ENCODE measurements at places on chromosomes 2 and 18.

DNA sequence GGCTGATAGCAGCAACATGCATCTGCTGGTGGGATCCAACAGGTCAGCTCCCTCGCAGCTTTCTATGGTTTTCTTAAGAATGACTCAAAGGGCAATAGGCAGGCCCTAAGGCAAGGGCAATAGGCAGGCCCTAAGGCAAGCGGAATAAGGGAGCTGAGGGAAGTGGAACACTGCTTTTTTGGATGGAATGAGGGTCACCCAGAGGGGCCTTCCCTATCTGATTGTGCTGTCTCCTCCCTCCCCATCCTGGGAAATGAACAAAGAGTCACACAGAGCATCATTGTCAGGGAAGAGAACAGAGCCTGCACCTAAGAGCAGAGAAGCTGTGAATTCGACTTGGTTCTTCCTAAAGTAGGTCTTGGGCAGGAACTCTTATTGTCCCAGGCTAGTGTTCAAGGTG is 43.3 kb upstream of the PTPRM start:
- no peak for DNase-seq

GRCh38 chr2:201151127-201151981 is 31.6 kb upstream of the CASP10 start:
- no peak for DNase-seq

GRCh38 chr18:76460482-76460881 is 34.6 kb downstream of the ZNF516 start:
- DNase-seq, result no peak

DNA sequence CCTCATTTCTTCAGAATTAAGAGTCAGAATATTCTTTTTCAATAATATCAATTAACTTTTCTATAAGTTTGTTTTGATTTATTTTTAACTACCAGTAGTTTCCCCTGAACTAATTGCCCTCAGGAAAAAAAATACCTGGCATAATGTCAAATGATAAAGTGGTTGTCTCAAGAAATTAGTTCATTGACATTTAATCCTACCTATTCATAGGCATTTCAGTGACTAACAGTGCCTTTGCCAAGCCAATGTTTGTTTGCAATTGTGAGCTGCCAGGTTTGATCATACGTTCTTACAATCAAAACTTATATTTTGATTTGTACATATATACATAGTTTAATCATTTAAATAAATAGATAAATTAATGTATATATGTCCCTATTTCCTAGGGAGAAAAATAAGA is 267.3 kb upstream of the MC4R start:
- no peak for DNase-seq

- no peak for DNase-seq
These were observed 44.7 kb downstream of the PID1 start for GRCh38 chr2:229226382-229226781.

Data from WTC11 (cell line).